ENCODE measurements at places on chromosomes 6 and 20.

GRCh38 chr6:21953831-21954801 is 342.7 kb downstream of the PRL start:
- DNase-seq = peak; percentile 64

GRCh38 chr6:54291146-54291545 is 17.1 kb upstream of the TINAG start:
- DNase-seq = peak; percentile 81

GRCh38 chr6:45555981-45556771 is 178.4 kb upstream of the SUPT3H start:
- peak; percentile 68 for DNase-seq

GRCh38 chr6:100185615-100186014 is 191.6 kb upstream of the MCHR2 start:
- DNase-seq = no peak

GRCh38 chr6:36809941-36810803 is 29.1 kb downstream of the CPNE5 start:
- no peak for DNase-seq

DNA sequence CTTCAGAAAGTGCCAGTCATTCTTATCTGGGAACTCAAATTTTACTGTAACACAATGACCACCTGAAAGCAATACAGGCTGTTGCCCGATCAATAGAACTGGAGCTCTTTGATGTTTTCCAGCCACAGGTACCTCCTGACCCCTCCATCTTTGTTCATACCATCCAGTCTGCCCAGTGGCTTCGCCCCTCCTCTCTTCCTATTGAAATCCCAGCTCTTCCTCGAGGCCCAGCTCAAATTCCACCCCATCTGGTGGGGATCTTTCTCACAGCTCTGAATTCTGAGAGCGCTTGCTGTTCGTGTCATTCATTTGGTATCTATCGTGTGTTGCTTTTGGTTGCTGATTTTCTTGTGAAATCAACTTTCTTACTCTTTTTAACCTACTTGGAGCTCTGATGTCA is 87.9 kb upstream of the CNKSR3 start:
- DNase-seq = no peak

- DNase-seq = peak; percentile 39
Measured at GRCh38 chr6:16760516-16761470, at the start of gene ATXN1. TSS of gene ATXN1 (minus strand) at chr6:16761460.

DNA sequence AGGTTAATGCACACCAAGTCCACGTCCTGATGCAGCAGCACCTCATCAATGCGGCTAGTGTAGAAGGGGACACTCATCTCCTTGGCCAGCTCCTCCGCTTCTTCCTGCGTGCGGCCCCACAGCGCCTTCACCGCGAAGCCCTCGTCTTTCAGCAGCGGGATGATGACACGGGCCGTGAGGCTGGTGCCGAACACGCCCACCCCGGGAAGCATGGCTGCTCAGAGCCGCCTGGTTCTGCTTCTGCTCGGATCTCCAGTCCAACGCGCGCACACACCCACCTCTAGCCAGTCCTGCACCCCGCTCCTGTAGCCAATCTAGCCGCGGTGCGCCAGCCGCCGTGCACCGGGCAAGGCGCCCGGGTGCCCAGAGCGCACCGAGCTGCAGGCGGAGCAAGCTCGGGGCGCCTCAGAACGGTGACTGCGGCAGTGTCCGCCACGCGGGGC is 700 bp downstream of the GFOD1 start:
- DNase-seq = peak; percentile 62

GRCh38 chr6:143236151-143236798 is 175.6 kb downstream of the AIG1 start:
- peak; percentile 51 for DNase-seq

GRCh38 chr6:131688286-131688685 is 12.9 kb downstream of the OR2A4 start:
- no peak for DNase-seq

GRCh38 chr6:24933868-24934401 is 1.8 kb downstream of the RIPOR2 start:
- peak; percentile 27 for DNase-seq

- no peak for DNase-seq
Measured at GRCh38 chr6:36364669-36365479, 22.6 kb downstream of the ETV7 start.

DNA sequence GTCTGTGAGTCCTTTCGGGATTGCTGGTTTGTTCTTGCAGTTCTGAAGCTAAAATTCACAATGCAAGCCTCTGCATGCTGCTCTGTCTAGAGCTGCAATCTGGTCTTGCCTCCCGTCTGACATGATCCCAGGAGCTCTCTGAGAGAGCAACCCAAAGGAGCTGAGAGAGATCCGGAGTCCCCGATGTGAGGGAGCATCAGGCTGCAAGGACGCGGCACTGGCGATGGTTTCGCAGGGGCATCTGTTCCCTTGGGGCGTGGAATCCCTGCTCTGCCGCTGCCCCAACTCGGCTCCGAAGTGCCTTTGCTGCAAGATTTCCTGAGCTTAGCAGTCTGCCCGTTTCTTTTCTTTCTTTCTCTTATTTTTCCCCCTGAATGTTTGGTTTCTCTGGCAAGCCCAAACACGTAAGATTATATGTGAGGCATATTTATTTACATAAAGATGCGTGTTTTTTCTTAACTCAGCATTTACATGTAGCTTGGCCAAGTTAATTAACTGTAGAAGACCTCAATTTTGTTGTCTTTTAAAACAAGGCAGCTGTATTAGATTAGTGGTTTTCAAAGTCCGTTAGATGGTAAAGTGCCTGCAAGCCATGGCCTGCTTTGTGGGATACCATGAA is 873.0 kb downstream of the KIF16B start:
- DNase-seq = no peak

DNA sequence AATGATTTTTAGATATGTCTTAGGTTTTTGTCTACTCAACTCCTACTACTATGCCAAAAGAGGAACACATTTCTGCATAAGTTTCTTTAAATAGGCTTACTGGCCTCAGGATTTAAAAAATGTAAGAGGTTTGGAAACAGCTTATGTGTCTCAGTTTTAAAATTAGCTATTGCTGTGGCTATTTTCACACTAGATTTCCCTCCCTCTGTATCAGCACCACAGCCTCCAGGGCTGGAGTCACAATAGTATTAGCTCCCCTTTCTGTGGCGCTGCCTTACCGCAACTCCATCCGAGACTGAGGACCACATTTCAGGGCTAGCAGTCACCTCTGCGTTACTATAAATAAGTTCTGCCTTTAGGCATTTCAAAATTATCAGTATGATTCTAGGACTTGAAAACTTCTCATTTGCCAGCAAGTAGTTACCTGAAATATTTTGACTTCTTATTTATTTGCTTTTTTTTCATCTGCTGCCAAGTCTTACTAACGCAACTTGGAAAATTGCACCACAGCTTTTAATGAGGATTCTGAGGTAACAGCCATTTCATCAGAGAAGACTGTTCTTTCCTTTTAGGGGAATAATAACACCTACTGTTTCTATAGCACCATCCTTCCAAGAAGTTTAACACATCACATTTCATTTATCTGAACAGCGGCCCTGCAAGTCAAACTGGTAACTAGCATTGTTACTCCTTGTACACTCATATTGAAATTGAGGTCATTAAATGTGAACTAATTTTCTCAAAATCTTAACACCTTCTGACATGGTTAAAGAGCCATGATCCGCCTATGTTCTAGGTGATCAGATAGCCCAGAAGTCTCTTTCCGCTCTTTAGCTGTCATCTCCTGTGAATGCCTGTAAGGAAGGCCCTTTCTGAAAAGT is 105.9 kb downstream of the GJA10 start:
- DNase-seq = peak; percentile 34

- peak; percentile 11 for DNase-seq
Measured at GRCh38 chr6:98574984-98575383, 259.4 kb upstream of the POU3F2 start.

DNA sequence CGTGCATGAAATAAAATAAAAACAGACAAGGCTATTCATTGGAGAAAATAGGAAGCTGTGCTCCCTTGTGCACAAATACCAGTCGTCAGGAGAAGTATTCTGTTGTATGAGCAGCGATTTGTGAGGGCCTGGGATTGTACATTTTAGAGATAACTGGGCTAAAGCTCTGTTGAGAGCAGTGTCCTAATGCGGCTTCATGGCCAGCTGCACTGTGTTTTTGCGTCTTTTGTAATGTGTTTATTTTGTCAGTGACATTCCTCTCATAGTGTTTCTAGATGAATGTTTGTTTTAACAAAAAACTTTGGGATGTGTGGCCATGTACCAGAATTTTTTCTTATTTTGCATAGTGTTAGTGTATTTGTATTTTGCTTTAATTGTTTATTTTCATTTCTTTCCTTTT is 14.8 kb downstream of the ERMARD start:
- DNase-seq = no peak

DNA sequence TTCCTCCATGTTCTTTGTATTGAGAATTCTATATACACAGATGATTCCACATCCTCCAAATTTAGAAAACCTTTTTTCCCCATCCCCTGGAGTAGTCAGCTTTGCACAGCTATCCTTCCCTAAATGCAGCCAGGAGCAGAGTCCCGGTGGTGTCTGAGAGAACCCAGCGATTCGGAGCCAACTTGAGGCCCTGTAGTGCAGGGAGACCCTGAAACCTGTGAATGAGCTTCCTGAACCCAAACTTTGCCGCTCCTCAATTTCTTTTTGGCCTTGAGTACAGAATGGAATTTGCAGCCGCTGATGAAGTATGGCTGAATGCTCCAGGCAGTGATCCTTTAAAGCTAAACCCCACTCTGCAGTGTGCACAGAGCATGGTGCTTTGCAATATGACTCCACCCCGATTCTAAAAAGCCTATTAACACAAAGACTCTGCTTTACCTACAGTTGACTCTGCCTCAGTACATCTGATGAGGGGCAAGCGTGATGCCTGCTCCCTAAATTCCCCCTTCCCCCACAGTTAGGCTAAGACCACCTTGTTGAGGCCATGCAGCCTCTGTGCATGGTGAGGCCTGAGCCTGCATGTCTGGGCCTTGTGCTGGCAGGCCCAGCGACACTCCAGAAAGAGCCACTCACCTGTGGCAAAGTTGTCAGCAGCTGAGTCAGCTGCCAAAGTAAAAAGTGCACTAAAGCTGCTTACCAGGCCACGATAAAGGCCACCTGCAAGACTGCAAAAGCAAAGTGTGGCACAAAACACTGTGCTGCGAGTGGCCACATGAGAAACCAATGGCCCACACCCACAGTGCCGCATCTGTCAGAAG is 82.1 kb downstream of the PLEKHG1 start:
- DNase-seq = no peak

DNA sequence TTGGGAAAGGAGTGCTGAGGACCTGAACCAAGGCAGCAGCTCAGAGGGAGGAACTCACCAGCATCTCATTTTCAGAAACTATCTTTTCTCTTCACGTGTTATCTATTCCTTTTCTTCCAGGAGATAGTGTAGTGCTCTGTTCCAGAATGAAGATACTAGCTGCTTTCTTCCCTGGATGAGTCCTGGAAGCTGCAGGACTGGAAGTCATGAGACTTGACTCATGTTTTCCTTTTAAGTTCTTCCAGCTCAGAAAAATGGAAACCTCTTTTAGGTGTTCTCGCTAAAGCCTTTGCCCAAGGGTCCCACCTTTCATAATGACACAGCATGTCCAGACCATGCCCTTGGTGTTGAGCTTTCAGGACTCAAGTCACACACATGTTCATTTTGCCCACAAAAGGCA is 106.7 kb downstream of the UNC5CL start:
- DNase-seq = peak; percentile 39

- DNase-seq = peak; percentile 81
Measured at GRCh38 chr6:105204331-105204730, 24.5 kb upstream of the POPDC3 start.

DNA sequence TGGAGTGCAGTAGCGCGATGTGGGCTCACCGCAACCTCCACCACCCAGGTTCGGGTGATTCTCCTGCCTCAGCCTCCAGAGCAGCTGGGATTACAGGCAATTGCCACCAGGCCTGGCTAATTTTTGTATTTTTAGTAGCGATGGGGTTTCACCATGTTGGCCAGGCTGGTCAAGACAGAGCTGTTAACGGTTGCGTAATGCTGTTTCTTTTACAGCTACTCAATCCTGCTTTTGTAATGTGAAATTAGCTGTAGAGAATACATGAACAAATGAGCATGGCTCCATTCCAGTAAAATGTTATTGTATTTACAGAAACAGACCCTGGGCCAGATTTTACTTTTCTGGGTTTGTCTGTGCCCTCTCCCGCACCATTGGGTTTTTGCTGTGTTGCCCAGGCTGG is 1.9 kb downstream of the PNLDC1 start:
- DNase-seq = no peak

DNA sequence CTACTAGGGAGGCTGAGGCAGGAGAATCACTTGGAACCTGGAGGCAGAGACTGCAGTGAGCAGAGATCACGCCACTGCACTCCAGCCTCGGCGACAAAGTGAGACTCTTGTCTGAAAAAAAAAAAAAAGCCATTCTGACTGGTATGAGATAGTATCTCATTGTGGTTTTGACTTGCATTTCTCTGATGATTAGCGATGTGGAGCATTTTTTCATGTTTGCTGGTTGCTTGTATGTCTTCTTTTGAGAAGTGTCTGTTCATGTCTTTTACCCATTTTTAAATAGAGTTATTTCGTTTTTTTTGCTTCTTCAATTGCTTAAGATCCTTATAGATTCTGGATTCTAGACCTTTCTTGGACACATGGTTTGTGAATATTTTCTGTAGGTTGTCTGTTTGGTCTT is 103.5 kb upstream of the SIM1 start:
- DNase-seq = peak; percentile 22

GRCh38 chr20:23636908-23637281 is 860 bp downstream of the CST3 start:
- DNase-seq = no peak

GRCh38 chr20:37366743-37367142 is 20.8 kb downstream of the SRC start:
- no peak for DNase-seq

- DNase-seq = peak; percentile 66
Measured at GRCh38 chr6:66897576-66897975, 1190.5 kb upstream of the EYS start.

- DNase-seq = no peak
Measured at GRCh38 chr6:52846002-52846401, 5.4 kb upstream of the GSTA5 start.

GRCh38 chr6:158572653-158573541 is 13.0 kb downstream of the TMEM181 start:
- no peak for DNase-seq

DNA sequence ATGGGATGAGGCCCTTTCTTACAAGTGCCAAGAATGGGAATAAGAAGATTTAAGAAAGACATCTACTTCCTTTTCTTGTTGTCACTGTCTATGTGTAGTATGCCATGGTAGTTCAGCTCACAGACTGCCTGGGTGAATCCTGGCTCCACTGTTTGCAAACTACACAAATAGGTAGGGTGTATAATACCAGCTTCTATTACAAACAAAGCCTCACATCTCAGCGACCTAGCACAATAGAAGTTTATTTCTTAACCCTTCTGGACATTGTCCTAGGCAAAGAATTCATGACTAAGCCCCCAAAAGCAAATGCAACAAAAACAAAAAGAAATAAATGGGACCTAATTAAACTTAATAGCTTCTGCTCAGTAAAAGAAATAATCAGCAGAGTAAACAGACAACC is 74.5 kb downstream of the LINC00237 start:
- DNase-seq = no peak

- no peak for DNase-seq
Measured at GRCh38 chr20:1588533-1589460, 31.0 kb downstream of the SIRPB1 start.

- DNase-seq = no peak
Measured at GRCh38 chr6:90326404-90327057, 29.9 kb upstream of the BACH2 start.

GRCh38 chr6:25275436-25275835 is 3.7 kb upstream of the CARMIL1 start:
- DNase-seq = no peak

GRCh38 chr6:48817333-48818051 is 645.6 kb downstream of the MMUT start:
- DNase-seq = peak; percentile 87

GRCh38 chr6:64812138-64812537 is 894.9 kb downstream of the EYS start:
- no peak for DNase-seq

- no peak for DNase-seq
Measured at GRCh38 chr6:160203076-160203475, 55.5 kb downstream of the SLC22A2 start.

Measured in fibroblast of skin of right biceps (primary cell).